ENCODE measurements at places on chromosomes 1 and 21.

DNA sequence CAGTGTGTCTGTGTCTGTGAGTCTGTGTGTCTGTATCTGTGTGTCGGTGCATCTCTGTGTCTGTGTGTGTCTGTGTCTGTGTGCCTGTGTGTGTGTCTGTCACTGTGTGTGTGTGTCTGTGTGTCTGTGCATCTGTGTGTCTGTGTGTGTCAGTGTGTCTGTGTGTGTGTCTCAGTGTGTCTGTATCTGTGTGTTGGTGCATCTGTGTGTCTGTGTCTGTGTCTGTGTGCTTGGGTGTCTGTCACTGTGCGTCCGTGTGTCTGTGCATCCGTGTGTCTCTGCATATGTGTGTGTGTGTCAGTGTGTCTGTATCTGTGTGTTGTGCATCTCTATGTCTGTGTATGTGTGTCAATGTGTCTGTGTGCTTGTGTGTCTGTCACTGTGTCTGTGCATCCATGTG lies 44.7 kb upstream of the POFUT2 start:
- DNase-seq, result no peak

GRCh38 chr1:100023482-100023881 lies 53.7 kb downstream of the SLC35A3 start:
- no peak for DNase-seq

GRCh38 chr1:145702826-145703225 lies 4.3 kb downstream of the PDZK1 start:
- DNase-seq, result no peak

- no peak for DNase-seq
Measured at GRCh38 chr1:202212787-202213186, 19.2 kb downstream of the LGR6 start.

All from foreskin fibroblast (primary cell).